SJCRH30 (cell line): ENCODE measurements at places on chromosomes 3 and 15. TPM values are rescaled to one million over a fixed set of nuclear protein-coding genes. Genes with fewer than 3 reads are reported as not detected.

Gene TMEM207
- total RNA-seq: not detected in 2 replicates

GRCh38 chr15:70794596-70795310 is 31.4 kb upstream of the UACA start:
- DNase-seq: no peak

Gene ITPKA
- 8.4 and 8.8 TPM in 2 replicates for total RNA-seq

Gene CYP1A2
- not detected in 2 replicates for total RNA-seq

Gene SI
- not detected in 2 replicates for total RNA-seq

Gene DCBLD2
- 56.6 and 61.3 TPM in 2 replicates for total RNA-seq

GRCh38 chr3:29643034-29643425 is 362.2 kb downstream of the RBMS3 start:
- DNase-seq: no peak

DNA sequence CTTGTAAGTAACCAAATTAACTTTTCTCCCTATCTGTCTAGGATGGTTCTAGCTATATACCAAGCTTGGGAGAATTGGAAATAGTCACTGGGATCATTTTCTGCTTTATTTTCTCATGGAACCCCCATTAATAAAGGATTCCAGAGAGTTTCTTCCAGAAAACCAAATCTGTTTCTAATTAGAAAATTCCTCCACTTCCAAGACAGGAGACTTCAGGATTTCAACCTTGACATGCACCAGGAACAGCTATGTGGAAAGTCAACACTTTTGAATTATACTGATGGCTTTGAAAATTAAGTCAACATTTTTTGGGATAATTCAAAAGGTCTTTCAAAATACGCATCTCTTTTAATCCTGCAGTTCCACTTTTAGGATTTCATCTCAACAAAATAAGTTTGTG is 138.3 kb downstream of the MEX3B start:
- no peak for DNase-seq

GRCh38 chr3:45938864-45939263 is 4.4 kb upstream of the CXCR6 start:
- DNase-seq: peak; percentile 88

GRCh38 chr3:126109880-126110235 is 25.9 kb upstream of the SLC41A3 start:
- DNase-seq: no peak

DNA sequence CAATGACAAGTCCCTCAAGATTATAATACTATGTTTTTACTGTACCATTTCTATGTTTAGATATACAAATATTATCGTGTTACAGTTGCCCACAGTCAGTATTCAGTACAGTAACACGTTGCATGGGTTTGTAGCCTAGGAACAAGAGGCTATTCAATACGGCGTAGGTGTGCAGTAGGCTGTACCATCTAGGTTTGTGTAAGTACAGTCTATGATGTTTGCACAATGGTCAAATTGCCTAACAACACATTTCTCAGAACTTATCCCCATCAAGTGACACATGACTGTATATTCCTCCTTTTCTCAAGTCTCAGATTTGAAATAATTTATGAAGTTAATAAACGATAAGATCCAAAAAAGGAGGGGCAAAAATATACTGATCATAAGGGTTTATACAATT is 21.7 kb downstream of the ZDHHC3 start:
- DNase-seq: no peak

Gene SV2B
- total RNA-seq: not detected in 2 replicates

GRCh38 chr3:194797555-194798250 is 112.0 kb downstream of the FAM43A start:
- DNase-seq: no peak
